ENCODE measurements at places on chromosomes 5 and 9.

DNA sequence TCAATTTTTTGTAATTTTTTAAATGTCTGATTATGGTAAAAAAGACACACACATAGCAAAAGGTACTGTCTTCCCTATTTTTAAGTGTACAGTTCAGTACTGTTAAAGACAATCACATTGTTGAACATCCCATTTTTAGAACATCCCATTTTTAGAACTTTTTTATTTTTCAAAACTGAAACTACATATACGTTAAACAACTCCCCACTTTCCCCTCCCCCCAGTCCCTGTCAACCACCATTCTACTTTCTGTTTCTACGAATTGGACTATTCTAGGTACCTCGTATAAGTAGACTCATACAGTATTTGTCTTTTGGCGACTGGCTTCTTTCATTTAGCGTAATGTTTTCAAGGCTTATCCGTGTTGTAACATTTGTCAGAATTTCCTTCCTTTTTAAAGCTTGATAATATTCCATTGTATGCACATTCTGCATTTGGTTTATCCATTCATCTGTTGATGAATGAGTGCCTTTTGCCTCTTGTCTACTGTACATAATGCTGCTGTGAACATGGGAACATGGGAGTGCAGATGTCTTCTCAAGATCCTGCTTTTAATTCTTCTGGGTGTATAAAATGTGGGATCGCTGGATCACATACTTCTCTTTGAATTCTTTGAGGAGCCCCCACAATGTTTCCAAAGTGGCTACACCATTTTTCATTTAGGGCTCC lies 154.0 kb downstream of the PIK3R1 start:
- peak; percentile 41 for DNase-seq

DNA sequence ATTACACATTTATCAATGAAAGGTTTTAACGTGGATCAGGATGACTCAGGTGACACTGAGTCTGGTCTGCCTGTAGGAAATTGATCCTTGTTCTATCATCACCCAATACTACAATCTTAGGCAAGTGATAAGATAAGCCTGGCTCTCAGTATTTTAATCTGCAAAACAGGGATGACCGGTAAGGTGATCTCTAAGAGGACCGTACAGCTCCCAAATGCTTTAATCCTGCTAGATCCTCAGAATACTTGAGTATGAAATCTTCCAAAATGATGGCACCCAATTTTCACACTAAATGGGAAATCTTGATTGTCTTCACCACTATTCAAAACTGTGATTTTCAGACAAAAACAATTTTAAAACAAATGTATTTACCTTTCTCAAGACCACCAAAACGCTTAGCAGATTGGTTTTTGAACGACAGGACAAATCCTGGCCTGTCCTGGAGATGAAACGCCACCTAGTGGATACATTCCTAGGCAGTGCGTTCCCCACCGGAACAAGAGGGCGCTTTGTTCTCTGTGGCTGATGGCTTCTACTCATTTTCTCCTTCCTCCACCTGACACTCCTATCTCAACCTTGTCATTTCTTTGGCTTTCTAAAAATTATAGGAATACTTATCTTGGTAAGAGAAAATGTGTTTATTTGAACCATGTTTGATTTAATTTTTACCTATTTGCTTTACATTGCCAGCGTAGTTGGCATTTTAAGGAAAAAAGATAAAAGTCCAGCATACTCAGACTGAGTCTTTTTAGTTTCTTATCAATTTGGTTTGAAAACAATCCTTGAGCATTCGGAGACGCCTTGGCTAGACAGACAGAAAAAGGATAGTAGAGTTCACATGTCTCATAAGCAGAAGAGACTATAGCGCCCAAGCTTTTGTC lies 41.2 kb upstream of the VCAN start:
- peak; percentile 22 for DNase-seq

DNA sequence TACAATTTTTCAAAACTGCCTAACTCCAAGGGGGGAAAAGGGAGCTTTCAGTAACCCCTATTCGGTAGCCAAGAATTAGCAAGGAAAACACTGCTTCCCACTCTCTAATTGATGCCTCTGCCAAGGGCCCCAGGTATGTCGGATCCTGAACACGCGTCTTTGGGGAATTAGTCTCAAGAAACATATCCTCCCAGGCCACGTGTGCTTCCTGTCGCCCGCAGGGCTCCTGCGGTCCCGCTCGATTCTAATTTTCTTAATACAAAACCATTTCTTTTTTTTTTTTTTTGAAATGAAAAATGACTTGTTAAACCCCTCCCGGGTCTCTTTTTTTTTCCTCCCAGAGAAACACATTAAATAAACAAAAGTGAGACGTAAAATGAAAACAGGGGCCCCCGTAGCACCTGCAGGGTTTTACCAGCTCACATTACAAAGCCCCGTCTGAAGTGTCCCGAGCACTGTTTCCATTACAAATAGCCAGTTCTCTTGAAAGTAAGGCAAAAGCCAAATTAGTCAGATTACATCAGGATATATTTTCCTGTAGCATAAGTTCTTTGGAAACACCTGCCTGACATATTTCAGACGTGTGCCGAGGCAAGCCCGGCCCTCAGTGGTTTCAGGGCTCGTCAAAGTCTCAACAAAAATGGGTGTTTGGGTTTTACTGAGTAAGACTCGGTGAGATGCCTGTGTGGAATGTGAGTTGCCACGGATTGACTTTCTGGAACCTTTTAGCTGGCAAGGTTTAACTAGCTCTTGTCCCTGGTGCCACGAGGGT lies 21.5 kb downstream of the SMIM23 start:
- DNase-seq: no peak

DNA sequence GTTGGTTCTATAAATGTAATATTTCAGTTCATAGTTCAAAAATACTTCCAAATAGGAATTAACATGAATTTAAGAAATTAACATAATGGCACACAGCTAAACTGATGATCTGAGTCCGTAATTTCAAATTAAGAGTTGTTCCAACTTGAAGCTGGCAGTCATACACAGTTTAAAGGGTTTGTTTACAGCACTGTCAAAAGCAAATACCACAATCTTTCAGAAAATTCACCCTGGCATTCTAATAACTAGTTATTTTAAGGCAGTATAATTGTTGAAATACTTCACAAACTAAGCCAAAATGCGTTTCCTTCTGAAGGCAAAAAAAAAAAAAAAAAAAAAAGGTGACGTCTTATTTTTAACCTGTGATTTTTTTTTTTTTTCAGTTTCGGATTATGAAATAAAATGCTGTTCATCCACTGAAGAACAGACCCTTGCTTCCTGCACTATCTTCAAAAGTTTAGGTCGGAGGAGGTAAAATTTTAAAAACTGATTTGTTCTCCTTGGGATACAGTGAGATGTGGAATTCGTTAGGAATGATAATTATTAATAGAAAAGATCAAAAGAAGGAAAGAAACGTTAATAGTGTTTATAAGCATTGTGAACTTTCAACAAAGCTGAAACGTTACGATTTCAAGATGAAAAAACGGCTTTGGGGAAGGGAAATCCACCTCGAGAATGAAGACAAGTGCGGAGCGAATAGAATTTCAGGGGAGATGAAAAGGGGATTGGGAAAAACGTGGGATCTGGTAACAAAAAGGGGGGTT lies 850 bp downstream of the IL6ST start:
- no peak for DNase-seq

DNA sequence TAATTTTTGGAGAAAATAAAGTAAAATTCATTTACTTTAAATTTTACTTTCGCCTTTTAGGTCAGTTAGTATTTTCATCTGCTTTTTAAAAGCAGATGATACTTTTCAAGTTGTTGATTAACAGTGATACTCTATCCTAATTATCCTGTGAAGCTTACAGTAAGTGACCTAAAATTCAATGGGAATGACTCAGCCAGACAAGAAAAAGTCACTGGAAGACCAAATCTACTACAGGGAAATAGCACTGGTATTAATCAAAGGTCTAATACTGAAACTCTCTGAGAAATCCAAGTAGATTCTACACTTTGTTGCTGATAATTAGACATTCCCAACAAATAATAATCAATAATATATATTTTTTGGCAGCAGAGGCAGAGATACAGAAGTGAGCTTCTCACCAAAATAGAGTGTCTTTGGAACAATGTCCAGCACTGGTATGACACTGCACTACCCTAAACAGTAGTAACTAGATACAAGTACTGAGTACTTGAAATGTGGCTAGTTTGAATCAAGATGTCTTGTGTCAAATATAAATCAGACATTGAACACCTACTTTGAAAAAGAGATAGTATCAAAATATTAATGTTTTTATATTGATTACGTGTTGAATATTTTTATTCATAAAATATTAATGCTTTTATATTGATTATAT lies 22.8 kb upstream of the ELL2 start:
- no peak for DNase-seq

- no peak for DNase-seq
Observed at GRCh38 chr5:8907168-8907868, 638.6 kb downstream of the SEMA5A start.

DNA sequence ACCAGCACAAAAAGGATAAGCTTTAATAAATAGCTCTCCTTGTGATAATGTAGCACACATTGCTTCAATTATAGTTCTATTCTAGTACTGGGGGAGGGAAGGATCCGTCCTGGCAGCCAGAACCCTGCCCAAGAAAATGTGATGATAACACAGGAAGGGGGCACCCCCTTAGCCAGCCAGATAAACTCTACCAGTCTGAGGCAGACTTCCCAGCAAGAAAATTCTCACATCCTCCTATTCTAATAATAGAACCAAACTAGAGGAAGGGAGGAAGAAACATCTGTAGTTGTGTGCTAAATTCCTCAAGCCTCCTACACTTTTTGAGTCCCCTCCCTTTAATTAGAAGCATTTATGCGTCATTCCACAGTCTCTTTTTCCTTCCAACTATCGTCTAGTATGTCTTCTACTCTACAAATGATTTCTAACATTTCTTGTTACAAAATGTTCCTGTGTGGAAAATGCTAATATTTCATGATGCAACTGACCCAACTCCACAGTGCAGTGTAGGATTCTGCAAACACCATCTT lies 261.0 kb downstream of the SEMA5A start:
- no peak for DNase-seq

GRCh38 chr9:86353655-86354010 lies 577 bp downstream of the TUT7 start:
- DNase-seq: no peak

DNA sequence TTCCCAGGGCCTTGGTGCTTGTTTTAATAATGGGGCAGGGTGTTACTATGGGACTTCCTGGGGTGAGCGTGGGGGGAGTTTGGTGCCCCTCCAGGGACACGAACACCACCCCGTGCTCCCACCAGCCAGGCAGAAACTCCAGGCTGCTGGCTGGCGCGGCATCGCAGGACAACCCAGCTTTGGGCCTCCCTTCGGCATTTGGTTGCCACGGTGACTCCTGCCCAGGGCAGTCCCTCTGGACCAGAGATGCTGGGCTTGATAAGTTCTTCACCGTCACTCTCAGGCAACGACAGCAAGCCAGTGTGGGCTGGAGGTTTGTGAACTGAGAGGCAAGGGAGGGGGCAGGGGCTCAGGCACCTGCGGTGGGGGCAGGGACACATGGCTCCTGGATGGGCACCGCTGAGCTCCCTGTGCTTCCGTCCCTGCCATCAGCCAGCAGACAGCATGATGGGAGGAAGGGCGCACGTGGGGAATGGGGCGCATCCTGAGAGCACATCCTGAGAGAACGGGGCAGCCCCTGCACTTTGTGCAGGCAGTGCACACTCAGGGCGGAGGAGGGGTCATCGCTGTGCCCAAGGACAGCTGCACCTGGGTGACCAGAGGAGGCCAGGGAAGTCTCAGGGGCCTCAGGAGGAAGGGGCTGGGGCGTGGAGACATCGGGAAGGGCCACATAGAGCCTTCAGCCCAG lies 116.4 kb downstream of the RXRA start:
- DNase-seq: no peak

GRCh38 chr9:78788101-78788500 lies 491.2 kb downstream of the PSAT1 start:
- DNase-seq: no peak

DNA sequence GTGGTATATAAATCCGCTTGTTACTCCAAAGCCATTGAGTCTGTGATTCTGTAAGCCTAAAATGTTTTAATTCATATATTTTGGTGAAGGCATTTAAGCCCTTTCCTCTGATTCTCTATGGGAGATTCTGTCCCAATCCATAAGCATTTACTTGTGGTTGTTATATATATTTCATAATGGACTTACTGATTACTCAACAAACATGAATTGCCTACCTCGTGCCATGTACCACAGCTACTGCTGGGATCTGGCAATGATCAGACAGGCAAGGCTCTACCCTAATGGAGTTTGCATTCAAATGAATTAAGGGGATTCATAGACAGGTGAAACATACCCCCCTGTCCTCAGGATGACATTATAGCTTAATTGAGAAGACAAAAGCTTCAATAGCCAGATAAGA lies 54.5 kb downstream of the C9orf152 start:
- DNase-seq: no peak

All from T-cell (primary cell).